ENCODE measurements at places on chromosomes 3 and 15.

- DNase-seq: no peak
Observed at GRCh38 chr15:67731112-67731721, 94.1 kb upstream of the SKOR1 start.

GRCh38 chr3:43169987-43170386, 64.1 kb upstream of the POMGNT2 start:
- no peak for DNase-seq

- no peak for DNase-seq
Observed at GRCh38 chr3:160091441-160091840, 102.8 kb downstream of the IL12A start.

DNA sequence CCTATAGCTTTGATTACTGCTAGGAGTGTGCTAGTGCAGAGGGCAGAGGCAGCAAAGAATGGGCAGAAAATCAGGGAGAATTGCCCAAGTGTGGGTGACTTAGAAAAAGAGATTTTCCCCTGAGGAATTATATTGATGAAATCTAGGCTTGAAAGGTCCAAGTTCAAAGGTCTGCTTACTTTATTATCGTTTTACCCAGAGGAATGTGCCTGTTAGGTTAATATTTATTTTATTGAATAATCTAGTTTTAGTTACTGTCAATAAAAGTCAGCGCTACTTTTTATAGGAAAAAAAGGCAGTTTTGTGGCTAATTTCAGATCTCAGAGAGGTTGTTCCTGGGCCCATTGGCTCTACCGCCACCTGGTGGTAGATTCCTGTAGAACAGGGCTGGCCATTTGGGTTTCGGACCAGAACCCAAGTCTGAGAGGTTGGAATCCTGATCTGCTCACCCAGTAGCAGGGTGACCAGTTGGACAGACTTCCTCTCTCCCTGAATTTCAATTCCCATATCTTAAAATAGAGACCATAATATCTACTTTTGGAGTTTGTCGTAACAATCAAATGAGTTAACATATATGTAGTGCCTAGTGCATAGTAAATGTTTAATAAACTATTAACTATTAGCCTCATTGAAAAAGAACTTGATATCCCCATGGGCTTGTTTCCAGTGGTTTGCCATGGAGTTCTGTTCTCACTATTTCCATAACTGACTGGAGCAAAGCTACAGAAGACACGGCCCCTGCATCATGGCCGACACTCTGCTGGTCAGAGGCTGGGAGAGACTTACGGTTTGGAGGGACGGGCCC, 62.7 kb upstream of the ZNF148 start:
- DNase-seq: peak; percentile 78

DNA sequence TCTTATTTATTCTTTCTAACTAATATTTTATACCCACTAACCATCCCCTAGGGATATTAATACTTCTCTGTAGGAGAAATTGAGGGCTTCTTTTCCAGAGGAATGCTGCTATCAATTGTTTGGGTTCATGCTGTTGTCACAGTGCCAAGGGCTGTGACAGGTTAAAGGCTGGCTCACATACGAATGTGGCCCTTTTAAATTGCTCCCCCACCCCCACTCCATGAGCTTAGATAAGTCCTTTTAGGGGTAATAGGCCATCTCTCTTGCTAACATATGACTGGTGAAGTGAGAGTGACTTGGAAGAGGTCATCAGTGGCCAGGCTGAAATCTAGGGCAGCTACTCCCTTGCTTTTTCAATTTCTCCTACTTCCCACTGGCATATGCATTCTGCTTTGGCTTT, 121.9 kb upstream of the DPH6 start:
- DNase-seq: peak; percentile 16

DNA sequence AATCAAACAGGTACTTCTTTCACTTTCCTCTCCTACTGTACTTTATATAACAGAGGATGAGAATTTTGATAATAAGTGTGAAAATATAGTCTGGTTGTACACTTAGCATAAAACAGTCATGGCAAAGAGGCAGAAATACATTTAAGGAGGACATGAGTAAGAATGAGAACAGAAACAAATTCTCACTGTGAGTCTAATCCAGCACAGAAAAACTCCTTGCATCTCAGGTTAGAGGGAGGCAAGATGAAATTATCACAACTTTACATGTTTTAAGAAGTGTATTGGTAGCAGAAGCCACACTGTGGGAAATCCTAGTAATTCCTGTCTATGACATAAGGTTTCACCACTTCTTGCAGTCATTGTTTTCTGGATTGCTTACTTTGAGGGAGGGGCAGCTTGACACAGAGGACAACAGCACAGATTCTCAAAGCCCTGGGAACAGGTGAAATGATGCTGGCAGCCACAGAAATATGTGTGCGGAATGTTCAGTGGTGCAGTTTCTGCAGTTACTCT, 733.6 kb upstream of the GBE1 start:
- no peak for DNase-seq

DNA sequence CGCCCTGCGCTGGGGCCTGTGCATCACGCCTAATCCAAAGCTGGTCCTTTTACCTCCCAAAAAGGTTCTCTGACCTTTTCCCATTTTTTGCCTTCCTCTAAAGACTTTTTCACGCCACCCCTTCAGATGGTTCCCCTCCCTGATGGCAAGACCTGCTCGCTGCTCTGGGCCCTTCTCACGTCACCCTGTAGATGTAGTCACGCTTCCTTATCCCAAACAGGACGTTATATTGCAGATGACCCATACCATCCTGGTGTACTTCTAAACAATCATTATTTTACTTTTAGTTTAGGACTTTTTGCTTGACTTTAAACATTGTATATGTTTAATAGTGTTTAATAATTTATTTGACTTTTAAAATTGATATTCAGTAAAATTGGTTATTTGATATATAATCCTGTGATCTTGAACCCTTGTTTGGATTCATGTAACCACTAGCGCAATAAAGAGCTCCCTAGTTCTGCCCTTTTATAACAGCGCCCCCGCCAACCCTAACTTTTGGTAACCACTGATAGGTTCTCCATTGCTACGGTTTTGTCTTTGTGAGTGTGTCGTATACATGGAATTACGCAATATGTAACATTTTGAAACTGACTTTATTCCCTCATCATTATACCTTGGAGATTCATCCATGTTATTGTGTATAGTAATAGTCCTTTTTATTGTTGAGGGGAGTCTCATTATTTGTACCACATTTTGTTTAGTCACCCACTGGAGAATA, 159.0 kb upstream of the CHRNA7 start:
- DNase-seq: no peak

GRCh38 chr15:74121039-74121438, 9.3 kb upstream of the ISLR2 start:
- no peak for DNase-seq

DNA sequence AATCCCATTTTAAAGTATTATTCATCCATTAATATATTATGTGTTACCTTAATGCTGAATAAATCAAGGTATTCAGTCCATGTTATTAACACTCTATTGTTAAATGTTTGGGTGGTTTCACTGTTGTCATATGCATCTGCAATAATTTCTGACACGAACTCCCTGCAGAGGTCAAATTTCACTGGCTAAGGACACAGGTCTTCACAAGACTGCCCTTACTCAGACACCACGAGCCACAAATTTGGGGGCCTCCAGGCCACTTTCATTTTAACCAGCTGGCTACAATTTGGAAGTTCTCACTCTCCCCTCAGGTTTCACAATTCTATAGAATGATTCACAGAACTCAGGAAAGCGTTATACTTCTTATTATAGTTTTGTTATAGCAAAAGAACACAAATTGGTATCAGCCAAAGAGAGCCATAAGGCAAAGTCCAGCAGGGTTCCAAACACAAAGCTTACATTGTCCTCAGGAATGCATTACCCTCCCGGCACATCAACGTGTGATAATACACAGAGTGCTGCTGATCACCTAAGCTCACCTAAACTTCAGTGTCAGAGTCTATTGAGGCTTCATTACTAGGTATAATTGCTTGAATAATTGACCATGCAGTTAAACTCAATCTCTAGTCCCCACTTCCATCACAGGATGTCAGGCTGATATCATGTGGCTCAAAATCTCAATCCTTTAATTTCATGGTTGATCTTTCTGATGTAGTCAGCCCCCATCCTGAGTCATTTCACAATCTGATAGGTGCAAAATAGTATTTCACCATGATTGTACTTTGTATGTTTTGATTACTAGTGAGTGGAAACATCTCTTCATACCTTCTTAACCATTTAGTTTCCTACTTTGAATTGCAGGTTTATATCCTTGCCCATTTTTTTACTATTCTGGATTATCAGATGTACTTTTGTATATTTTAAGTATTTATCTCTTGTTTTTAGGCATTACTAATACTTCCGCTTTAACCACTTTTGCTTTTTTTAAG, 441.4 kb upstream of the AGTR1 start:
- no peak for DNase-seq

- no peak for DNase-seq
Observed at GRCh38 chr3:105458518-105459215, 92.0 kb downstream of the ALCAM start.

- peak; percentile 41 for DNase-seq
Observed at GRCh38 chr15:65212097-65212496, 824 bp upstream of the CILP start.

DNA sequence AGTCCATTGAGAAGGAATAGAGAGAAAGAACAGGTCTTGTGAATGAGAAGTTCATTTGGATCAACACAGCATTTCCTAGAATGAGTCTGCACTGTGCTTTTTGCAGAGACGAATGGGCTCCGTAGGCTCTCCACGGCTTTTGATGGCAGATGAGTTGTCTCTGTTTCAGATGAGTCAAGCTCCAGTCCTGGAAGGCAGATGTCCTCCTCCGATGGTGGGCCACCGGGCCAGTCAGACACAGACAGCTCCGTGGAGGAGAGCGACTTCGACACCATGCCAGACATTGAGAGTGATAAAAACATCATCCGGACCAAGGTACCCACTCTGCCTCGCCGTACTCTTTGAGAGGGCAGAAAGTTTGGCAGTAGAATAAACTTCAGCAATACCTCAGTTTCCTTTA, 70.5 kb downstream of the SIDT1 start:
- DNase-seq: no peak

DNA sequence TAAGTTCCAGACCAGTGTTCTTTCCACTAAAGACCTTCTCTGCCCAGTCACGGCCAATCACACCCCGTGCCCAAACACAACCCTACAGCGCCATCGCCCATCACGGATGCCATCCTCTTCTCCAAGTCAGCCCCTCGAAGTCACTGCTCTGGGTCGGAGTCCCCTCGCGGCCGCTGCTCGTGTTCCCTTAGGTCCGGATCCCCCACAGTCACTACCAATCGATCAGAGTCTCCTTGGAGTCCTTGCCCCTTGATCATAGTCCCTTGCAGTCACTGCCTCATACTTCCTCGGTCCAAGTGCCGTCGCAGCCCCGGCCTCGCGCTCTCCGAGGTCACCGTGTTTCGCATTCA, 461 bp downstream of the PCYT1A start:
- DNase-seq: peak; percentile 47

GRCh38 chr15:91965501-91966193, 112.1 kb downstream of the SLCO3A1 start:
- no peak for DNase-seq
